Urinary bladder (tissue), 4 donors: ENCODE measurements at places on chromosomes 6 and 20. TPM values are rescaled to one million over a fixed set of nuclear protein-coding genes. Genes with fewer than 3 reads are reported as not detected.

DEF6 gene
- 7.8 TPM for polyA plus RNA-seq

HSPA1L gene
- 2.9 TPM for polyA plus RNA-seq

ZC2HC1B gene
- polyA plus RNA-seq = not detected

DNA sequence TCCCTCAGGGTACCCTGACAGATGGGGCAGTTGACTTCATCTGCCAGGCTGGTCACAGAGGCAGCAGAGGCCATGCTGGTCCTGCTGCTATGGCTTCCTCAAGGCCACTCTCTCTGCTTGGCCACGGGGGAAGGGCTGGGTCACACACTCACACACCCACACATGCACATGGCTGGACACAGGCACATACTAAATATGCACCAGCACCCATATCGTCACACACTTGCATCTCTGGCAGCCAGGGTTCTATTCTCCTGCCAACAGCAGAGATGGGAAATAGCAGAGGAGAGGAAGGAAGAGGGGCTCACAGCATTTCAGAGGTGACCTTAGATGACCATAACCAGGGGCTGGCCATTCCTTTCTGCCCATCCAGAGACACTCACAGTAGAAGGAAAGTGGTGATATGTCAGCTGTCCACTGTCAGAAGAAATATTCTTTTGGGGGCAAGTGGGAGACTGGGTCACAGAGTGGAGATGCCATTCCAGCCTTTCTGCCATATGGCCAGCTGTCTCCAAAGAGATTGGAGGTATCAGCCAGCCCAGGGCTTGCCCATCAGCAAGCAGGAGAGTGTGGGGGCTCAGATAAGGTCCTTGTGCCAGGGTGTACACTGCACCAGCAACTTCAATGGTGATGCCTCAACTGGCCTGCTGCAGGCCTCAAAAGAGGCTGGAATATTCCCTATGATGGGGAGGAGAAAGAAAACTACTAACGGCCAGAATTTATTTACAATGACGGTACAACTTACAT is at the start of gene TRIM10:
TRIM10 (minus strand) TSS at position 427 of the 747 bp plus-strand sequence; CDS start at position 74, 353 bp downstream.
- no peak for DNase-seq

GRCh38 chr6:161261816-161262215 is 12.0 kb downstream of the AGPAT4 start:
- no peak for DNase-seq
